Activated T-helper 1 cell treated with anti-CD3 and anti-CD28 coated beads, Interleukin-12 subunit alpha, Interleukin-12 subunit beta, Interleukin-2, Interleukin-4 antibody, amounts not matched to agents 30 ng/mL and 10 ng/mL and 1 ng/mL, durations not matched to agents 14 hours and 24 hours and 36 hours (primary cell): ENCODE measurements at places on chromosomes 4 and X. TPM values are rescaled to one million over a fixed set of nuclear protein-coding genes. Genes with fewer than 3 reads are reported as not detected.

Gene CXorf49
- not detected in 2 replicates for total RNA-seq

Gene CORIN
- total RNA-seq = not detected in 2 replicates

Gene BEX1
- total RNA-seq = not detected in 2 replicates

Gene PHOX2B
- total RNA-seq = not detected in 2 replicates

Gene GYG2
- not detected in 2 replicates for total RNA-seq

Gene SHROOM4
- not detected in 2 replicates for total RNA-seq

Gene MAGEC2
- not detected in 2 replicates for total RNA-seq

- no peaks in the 10 kb centered on the region for H3K36me3 ChIP-seq
- H3K27ac ChIP-seq = no peak overlapping the region
- H3K4me1 ChIP-seq = no peaks in the 10 kb centered on the region
- no peak for DNase-seq
Measured at GRCh38 chr4:154683956-154684681, 59.7 kb upstream of the LRAT start.

DNA sequence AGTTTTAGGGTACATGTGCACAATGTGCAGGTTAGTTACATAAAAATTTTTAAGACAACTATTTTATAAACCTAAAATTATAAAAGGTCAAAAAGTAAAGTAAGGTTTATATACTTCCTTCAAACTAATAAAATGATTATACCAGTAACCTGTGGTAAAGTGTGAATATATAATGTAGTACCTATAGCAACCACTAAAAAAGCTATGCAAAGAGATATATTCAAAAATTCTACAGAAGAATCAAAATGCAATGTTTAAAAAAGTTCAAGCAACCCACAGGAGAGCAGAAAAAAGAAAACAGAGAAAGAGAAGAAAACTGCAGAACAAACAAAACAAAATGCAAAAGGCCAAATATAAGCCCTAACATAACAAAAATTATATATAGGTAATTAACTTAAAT, 379.5 kb upstream of the GALNTL6 start:
- H3K36me3 ChIP-seq = no peaks in the 10 kb centered on the region
- H3K27me3 ChIP-seq = no peaks in the 10 kb centered on the region
- no peak for DNase-seq
- H3K4me1 ChIP-seq = no peaks in the 10 kb centered on the region
- H3K4me3 ChIP-seq = no peak overlapping the region

DNA sequence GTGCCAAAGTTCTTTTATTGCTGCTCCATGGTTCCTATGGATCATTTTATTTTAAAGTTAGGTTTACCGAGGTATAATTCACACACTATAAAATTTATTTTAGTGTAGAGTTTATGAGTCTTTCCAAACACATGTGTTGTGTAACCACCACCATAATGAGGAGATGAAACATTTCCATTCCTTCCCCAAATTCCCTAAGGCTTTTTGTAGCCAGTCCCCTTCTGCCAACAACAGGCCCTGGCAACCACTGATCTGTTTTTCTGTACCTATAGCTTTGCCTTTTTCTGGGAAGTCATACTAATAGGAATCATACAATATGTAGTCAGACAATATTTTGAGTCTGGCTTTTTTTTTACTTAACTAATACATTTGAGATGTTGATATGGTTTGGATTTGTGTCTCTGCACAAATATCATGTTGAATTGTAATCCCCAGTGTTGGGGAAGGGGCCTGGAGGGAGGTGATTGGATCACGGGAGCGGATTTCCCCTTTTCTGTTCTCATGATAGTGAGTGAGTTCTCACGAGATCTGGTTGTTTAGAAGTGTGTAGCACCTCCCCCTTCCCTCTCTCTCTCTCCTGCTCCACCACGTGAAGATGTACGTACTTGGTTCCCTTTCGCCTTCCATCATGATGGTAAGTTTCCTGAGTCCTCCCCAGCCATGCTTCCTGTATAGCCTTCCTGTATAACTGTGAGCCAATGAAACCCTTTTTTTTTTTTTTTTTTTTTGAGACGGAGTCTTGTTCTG, 59.6 kb upstream of the DHX15 start:
- no peaks in the 10 kb centered on the region for H3K36me3 ChIP-seq
- peaks cover 16% of the 10 kb centered on the region for H3K27me3 ChIP-seq
- H3K4me1 ChIP-seq = no peaks in the 10 kb centered on the region
- no peak for DNase-seq

GRCh38 chr4:42296196-42296595, 101.1 kb upstream of the SHISA3 start:
- no peaks in the 10 kb centered on the region for H3K4me1 ChIP-seq
- H3K27me3 ChIP-seq = peaks cover 7% of the 10 kb centered on the region
- no peak overlapping the region for H3K4me3 ChIP-seq
- H3K36me3 ChIP-seq = no peaks in the 10 kb centered on the region
- no peak overlapping the region for H3K27ac ChIP-seq
- no peak for DNase-seq

DNA sequence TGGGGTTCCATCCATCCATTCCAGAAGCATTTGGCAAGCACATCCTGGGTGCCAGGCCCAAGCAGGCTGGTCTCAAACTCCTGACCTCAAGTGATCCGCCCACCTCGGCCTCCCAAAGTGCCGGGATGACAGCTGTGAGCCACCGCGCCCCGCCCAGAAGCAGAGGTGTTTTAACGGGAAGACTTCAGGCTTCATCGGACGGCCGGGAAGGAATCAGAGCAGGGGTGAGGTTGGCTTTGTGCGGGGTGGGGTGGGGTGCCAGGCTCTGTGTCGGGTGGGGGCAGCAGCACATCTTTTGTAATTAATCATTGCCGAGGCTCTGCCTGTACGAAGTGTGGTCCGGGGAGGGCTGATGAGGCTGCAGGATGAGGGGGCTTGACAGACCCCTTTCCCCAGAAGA, 5.1 kb upstream of the SLC25A6 start:
- DNase-seq = no peak
- no peak overlapping the region for H3K4me3 ChIP-seq
- no peak overlapping the region for H3K27ac ChIP-seq
- peaks cover 29% of the 10 kb centered on the region for H3K4me1 ChIP-seq

DNA sequence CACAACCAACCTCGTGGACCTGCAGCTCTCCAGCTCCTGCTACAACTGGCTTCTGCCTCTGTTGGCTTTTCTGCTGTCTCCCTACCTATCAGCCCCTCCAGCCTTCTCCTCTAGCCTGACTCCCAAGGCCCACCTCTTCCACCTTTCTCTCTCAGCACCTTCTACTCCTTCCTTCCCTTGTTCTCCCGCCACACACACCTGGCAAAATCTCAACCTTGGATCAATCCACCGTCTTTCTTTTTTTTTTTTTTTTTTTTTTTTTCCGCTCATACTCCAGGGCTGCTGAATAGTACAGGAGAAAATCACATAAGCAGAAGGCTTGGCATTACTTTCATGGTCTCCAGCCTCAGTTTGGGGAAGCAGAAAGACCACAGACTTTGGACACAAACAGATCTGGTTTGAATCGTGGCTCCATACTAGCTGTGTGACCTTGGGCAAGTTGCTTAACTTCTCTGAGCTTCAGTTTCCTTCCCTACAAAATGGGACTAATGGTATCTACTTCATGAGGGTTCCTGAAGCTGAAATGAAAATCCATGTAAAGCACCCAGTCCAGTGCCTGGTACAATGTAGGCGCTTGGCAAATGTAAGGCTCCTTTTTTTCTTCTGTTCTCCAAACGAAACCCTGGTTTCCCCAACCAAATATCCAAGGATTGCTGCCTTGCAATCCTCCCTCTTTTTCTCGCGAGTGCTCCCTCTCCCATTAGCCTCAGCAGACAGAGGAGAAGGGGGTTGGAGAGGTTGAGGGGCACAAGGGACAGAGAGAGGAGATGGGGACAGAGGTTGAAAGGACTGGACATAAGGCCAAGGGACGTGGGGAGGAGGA, 1.7 kb downstream of the FGD1 start:
- no peak overlapping the region for H3K27ac ChIP-seq
- no peaks in the 10 kb centered on the region for H3K4me1 ChIP-seq
- peaks cover 21% of the 10 kb centered on the region for H3K27me3 ChIP-seq
- H3K36me3 ChIP-seq = no peaks in the 10 kb centered on the region

DNA sequence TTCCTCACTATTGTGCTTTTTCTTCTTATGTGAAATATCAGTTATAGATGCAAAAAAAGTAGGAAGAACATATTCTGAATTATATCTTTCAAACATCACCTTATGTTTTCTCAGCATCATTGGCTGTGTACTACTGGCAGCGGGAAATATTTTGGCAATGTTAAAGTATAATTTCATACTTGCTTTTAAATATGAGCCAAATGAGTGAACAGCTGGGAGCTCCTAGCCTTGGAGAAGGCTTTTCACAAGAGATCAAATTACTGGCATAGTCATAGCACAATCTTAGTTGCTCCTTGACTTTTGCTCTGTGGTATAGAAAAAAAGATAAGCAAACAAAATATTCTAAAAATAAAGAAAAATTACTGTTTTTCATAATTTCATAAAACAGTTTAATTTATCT, 1575.8 kb upstream of the PABPC4L start:
- no peak overlapping the region for H3K4me3 ChIP-seq
- H3K27me3 ChIP-seq = no peaks in the 10 kb centered on the region
- no peak overlapping the region for H3K27ac ChIP-seq
- no peaks in the 10 kb centered on the region for H3K4me1 ChIP-seq
- H3K36me3 ChIP-seq = no peaks in the 10 kb centered on the region

DNA sequence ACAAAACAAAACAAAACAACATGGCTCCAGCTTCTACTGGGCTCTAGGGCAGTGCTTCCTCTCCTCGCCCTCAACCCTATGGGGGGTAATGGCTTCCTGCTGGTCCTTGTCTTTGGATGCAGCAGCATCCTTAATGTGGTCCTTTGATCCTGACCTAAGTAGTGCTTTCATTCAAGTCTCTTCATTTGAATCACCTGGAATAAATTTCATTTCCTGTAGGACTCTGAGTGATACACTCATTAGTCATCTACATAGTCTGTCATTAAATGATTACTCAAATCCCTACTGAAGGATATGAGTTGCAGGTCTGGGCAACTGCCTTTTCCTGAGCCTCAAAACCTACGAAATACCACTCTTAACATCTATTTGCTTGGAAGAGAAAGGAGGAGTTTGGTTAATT, 54.5 kb downstream of the RHOH start:
- peaks cover 22% of the 10 kb centered on the region for H3K36me3 ChIP-seq
- H3K27ac ChIP-seq = peak overlapping the region; percentile 57
- no peak for DNase-seq
- no peak overlapping the region for H3K4me3 ChIP-seq

- H3K4me3 ChIP-seq = no peak overlapping the region
- H3K27me3 ChIP-seq = peaks cover 2% of the 10 kb centered on the region
- peaks cover 8% of the 10 kb centered on the region for H3K4me1 ChIP-seq
- DNase-seq = peak; percentile 7
- no peak overlapping the region for H3K27ac ChIP-seq
Measured at GRCh38 chrX:47568656-47569295, 7.8 kb downstream of the ARAF start.
